ENCODE measurements at places on chromosomes 7 and 10.

- DNase-seq: no peak
These were observed 661.9 kb downstream of the SUGCT start for GRCh38 chr7:40796723-40797122.

- DNase-seq: no peak
These were observed 8.6 kb downstream of the ZCCHC24 start for GRCh38 chr10:79436850-79437103.

DNA sequence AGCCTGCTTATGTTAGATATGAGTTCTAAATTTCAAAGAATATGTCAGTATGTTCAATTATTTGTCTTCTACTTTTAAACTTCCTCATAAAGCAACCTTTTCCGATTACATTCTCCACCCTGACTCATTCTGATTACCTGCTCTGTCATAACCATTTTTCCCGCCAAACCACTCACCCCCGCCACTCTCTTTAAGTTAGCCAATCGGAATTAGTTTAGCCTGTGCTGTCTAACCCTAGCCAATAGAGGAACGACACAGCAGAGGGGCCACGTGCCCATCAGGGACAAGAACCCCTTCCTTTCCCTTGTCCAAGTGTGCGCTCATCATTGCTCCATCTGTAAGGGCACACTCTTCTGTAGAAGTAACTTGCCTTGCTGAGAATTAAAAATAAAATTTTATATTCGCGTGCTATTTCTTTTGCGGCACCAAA, 91.4 kb downstream of the CCDC71L start:
- no peak for DNase-seq

DNA sequence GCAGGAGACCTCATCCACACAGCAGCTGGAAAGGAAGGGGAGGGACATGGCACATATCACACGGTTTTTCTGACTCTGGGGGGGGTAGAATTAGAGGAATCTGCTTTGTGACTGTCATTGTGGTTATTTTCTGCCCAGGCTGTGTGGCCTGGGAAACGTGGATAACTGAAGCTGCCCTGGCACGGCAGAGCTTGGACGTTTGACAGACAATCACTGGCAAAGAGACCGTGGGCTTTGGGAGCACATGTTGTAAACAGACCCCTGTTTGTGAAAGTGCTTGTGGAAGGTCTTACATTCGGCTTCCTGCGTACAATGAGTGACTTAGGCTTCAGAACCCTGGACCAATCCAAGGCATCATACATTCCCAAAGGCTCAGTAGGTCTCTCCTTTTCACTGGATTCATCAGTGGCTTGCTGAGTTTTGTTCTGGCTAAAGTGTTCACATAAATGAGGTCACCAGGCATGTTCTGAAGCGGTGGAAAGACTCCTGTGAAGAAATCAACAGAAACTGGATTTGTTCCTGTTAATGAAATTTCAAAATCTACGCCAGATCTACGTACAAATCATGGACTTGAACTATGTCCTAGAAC, 188.2 kb downstream of the TEX36 start:
- no peak for DNase-seq

DNA sequence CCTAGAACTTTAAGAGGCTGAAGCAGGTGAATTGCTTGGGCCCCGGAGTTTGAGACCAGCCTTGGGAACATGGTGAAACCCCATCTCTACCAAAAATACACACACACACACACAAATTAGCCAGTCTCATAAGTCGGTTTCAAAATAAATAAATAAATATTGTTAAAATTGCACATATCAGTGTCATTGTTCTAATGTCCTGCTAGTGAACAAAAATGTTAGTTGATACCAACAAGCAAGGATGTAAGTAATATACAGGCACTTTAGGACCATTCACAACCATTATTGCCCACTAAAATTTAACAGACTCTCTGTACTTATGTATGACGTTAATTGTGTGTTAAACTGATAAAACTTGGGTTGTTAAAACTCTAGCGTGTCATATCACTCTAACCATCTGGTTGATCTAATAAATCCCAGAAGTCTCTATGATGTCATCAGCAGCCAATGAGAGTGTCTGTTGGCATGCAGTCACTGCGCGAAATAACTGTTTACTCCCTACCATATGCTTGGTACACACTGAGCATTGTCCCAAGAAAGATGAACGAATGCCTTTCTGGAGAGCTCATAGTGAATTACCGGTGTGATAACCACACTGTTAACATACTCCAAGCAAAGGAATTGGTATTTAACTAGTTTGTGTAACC, 30.4 kb upstream of the OTUD1 start:
- no peak for DNase-seq

DNA sequence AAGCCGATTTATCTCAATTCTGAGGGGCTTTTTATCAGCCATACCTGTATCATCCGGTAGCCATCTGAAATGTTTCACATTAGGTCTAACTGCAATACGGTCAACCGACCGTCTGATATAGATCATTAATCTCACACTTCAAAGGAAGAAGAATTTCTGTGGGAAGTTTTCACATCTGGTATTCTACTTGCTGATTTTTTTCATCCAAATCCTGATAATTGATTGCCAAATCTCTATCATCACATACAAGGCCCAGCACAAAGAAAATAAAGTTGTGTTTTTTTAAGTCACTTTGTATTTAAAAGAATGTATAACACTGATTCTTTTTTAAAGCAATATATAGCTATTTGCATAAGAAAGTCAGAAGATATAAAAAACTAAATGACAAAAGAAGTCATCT, 132.3 kb downstream of the DKK1 start:
- no peak for DNase-seq

GRCh38 chr7:91514591-91514990, 250.4 kb downstream of the FZD1 start:
- no peak for DNase-seq

DNA sequence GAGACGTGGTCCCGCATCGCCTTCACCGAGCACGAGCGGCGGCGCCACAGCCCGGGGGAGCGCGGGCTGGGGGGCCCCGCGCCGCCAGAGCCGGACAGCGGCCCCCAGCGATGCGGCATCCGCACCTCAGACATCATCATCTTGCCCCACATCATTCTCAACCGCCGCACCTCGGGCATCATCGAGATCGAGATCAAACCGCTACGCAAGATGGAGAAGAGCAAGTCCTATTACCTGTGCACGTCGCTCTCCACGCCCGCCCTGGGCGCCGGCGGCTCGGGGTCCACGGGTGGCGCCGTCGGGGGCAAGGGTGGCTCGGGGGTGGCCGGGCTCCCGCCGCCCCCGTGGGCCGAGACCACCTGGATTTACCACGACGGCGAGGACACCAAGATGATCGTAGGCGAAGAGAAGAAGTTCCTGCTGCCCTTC, 737 bp downstream of the CNNM2 start:
- DNase-seq: peak; percentile 26

DNA sequence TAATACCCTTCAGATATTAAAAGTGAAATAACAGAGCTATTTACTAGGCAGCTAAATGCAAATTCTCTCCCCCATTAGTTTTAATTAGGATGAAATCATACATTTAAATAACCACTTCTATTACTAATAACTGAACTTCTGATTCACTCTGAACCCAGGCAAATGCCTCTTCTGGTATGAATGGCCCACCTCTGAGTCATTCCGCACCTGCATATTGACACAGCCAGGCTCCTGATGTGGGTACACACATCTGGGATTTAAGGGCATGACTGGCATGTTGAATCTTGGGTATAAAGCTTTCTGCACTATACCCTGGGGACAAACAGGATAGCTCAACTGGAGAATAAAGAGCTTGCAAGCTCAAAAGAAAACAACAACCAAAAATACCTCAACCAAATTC, 140.9 kb downstream of the AUTS2 start:
- no peak for DNase-seq

DNA sequence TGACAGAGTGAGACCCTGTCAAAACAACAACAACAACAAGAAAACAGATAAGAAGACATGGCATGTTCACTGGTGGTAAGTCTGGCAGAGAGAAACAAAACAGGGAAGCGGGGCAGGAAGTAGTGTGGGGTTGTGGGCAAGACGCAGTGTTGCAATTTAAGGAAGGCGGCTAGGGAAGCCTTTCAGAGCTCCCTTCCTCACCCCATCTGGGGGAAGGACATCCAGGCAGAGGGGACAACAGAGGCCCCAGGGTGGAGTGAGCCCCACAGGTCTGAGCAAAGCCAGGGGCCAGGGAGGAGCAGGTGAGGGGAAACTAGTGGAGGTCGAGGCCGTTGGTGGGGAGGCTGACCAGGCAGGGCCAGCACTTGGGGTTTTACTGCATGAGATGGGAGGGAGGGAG, 16.8 kb downstream of the LAT2 start:
- DNase-seq: no peak

GRCh38 chr10:119663866-119664698, 12.9 kb downstream of the BAG3 start:
- DNase-seq: no peak

GRCh38 chr7:12573885-12574284, 3.4 kb downstream of the SCIN start:
- DNase-seq: no peak

- no peak for DNase-seq
These were observed 451.7 kb downstream of the IPMK start for GRCh38 chr10:57815949-57816348.

GRCh38 chr10:88841316-88842111, 10.1 kb downstream of the ANKRD22 start:
- no peak for DNase-seq

DNA sequence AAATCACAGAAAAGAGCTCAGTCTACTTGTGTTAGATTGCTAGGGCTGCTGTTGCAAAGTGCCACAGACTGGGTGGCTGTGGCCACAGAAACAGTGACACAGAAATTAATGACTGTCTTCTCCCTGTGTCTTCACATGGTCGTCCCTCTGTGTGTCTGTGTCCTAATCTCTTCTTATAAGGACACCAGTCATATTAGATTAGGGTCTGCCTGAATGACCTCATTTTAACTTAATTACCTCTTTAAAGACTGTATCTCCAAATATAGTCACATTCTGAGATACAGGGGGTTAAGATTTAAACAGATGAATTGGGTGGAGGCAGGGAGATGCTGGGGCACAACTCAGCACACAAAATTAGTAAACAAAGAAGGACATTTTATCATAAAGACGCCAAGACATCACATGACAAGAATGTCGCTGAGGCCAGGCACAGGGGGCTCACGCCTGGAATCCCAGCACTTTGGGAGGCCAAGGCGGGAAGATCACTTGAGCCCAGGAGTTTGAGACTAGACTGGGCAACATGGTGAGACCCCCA, 23.3 kb upstream of the PARD3 start:
- no peak for DNase-seq

GRCh38 chr10:111725050-111725449, 458.5 kb downstream of the GPAM start:
- DNase-seq: no peak

GRCh38 chr7:44291066-44291732, 34.2 kb downstream of the CAMK2B start:
- DNase-seq: no peak

DNA sequence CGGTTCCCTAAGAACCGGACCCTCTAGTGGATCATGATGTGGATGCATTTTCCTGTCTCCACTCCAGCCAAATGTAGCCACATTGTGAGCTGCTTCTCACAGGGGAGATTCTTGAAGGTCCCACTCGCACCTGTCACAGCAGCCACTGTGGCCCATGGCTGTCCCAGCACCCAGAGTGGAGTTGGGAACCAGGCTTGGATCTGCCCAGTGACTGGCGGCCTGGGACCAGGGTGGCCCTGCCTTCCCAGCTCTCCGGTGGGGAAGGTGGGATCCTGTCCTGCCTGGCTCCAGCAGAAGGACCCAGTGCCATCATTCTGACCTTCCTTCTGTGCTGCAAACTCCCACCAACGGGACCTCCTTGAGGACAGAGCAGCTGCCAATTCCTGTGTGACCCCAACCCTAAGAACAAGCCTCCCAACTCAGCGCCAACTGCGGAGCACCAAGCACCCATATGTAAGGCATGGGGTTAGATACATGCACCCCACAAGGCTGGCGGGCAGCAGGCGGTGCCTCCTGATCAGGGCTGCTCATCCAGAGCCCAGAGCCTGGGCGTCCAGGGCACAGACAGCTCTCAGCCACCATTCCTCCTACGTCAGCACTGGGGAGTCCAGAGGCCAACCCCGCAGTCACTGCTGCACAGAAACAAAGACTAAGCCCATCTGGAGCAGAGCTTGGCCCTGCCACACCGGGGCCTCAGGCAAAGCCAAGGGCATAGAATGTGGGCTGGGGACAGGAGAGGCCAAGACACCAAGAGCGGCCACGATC, 28.8 kb downstream of the EBF3 start:
- DNase-seq: no peak

GRCh38 chr10:88791924-88792323, 10.6 kb upstream of the LIPM start:
- DNase-seq: no peak

GRCh38 chr7:123208793-123209192, 9.0 kb upstream of the SLC13A1 start:
- no peak for DNase-seq

DNA sequence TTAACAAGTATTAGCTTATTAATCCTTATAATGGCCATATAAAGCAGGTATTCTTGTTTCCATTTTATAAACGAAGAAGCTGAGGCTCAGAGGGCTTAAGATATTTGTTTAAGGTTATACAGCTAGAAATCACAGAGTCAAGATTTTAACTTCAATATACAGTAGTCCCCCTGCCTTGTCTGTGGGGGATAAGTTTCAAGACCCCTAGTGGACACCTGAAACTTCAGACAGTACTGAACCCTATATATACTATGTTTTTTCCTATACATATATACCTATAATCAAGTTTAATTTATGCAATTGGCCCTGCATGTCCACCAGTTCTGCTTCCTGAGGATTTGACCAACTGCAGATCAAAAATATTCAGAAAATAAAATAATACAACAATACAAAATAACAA, 44.4 kb upstream of the STRIP2 start:
- DNase-seq: no peak

GRCh38 chr7:155889636-155890511, 77.6 kb upstream of the SHH start:
- no peak for DNase-seq

DNA sequence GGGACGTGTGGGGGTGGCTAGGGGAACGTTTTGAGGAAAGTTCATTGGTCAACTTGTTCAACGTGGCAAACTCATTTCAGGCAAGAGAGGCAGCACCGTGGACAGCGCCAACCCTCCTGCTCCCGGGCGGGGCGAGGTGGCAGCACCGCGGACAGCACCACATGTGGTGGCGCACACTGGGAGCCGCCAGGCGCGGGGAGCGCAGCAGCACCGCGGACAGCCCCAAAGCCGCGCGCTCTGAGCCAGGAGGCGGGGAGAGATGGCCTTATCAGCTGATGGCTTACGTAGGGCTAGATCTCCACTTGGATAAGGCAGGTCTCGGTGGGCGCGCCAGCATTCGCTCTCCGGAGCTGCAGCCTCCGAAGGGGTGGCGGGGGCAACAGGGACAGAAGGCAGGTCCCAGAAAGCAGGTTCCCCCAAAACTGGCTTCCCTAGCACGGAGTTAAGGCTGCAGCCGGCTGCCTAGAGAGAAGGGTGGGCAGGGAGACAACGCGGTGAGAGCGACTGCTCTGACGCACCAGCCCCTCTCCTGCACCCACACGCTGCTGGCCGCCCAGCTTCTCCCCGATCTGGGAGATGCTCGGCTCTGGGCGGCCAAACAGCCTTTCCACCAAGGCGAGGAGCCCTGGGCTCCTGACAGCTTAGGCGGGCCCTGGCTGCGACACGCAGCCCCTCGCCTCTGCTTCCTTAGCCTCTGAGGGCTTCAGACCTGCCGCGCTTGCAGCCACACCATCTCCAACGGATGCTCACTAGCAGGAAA, at the start of gene HTR5A:
HTR5A (plus strand) TSS at position 333 of the 760 bp plus-strand sequence. CDS start 576 bp downstream, outside the sequence.
- DNase-seq: peak; percentile 39

Measured in activated naive CD4-positive, alpha-beta T cell (primary cell).